Tibial artery (tissue), 4 donors: ENCODE measurements at places on chromosomes 4 and X.
A peak's percentile ranks its signal among the peaks of the same experiment; 100 is the strongest.

DNA sequence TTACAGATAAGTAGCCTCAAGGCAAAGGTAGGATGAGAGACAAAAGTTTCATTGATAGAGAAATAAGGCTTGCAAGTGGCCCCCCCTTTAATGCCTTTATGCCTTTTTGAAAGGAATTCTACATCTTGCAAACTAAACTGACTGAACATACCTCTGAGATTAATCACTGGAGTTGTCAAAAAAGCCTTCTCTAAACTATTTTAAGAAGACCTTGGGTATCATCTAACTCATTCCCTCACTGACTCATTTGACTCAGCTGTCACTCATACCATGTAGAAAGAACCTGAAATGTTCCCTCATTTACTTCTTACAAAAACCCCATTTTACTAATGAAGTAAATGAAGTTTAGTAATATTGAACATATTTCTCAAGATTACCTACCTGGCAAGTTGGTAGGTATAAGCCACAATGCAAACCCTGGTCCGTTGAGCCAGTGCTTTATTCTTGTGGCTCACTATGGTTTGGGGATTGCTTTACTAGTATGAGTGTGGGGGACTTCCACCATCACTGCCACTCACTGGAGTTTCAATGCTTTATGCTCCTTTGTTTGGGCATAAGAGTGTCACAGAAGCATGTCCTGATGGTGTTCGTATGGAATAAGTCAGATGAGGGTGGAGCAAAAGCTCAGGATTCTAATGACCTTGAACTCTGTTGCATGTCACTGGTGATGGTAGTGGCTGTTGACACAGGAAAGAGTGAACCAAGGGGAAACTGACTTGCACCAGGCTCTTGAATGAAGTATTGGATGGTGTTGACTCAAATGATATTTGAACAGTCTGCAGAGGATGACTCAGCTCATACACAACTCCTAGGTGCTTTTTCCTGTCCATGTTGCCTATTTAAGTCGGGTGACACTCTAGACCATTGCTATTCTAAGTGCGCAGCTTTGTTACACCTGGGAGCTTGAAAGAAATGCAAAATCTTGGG, 305.5 kb upstream of the EMCN start:
- H3K27me3 ChIP-seq, result no peaks in the 10 kb centered on the region
- H3K4me1 ChIP-seq, result peaks cover under 1% of the 10 kb centered on the region
- H3K27ac ChIP-seq, result no peak overlapping the region
- no peak for DNase-seq
- no peaks in the 10 kb centered on the region for H3K36me3 ChIP-seq

DNA sequence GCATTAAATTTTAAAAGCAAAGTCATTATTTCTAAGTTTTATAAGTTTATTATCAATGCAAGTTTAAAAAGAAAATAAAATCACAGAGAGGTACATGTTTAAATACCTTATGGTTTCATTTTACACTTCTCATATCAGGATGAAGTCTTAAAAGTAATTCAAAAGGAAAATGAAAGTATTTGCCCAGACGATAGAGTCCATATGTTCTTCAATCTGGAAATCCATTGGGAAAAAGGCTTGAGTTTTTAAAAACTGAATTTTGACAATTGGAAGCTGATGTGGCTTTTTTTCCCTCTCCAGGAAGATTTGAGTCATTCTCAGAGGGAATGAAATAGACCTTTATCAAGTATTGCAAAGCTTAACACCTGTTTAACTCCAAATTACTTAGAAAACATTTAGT, 37.1 kb downstream of the MAB21L2 start:
- no peaks in the 10 kb centered on the region for H3K4me1 ChIP-seq
- H3K36me3 ChIP-seq, result no peaks in the 10 kb centered on the region
- H3K27me3 ChIP-seq, result no peaks in the 10 kb centered on the region
- no peak overlapping the region for H3K4me3 ChIP-seq
- H3K27ac ChIP-seq, result no peak overlapping the region

GRCh38 chr4:142581881-142582280, 264.2 kb downstream of the INPP4B start:
- H3K4me3 ChIP-seq, result no peak overlapping the region
- no peaks in the 10 kb centered on the region for H3K36me3 ChIP-seq
- H3K27me3 ChIP-seq, result no peaks in the 10 kb centered on the region
- no peak overlapping the region for H3K27ac ChIP-seq
- no peak for DNase-seq
- H3K4me1 ChIP-seq, result no peaks in the 10 kb centered on the region

DNA sequence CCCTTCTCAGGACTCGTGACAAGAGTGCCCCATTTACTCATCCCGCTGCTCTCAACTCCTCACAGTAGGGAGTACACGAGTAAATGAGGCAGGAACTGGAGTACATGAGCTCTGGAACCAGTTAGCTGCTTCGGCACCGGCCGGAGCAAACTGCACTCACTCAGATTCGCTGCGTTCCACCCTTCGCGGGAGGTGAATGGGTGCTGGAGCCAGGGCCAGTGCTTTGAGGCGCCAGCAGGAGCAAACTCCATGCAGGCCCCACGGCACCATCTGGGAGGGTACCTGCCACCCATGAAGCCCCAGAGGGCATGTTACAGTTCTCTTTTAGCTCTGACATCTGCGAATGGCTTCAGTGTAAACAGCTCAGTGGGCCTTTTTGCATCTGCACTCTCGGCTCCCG, 315.5 kb upstream of the GK2 start:
- H3K4me3 ChIP-seq, result no peak overlapping the region
- no peak for DNase-seq
- no peaks in the 10 kb centered on the region for H3K36me3 ChIP-seq
- no peaks in the 10 kb centered on the region for H3K27me3 ChIP-seq

DNA sequence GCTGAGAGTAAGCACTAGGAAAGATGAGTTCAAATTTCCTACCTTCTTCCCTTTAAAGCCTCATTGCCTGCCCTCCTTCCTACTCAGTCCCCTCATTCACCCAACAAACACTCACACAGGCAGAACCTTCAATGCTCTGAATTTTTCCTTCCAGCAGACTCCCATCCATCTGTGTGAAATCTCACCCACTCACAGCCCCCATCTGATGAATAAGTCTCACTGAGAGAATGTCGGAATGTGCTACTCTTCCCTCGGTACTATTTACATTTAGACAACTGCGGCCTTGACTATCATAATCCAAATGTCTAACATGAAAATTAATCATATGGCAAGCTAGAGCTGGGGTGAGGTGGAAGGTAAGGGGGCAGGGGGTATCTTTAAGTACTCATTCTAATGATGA, 19.4 kb downstream of the CLDN2 start:
- H3K27ac ChIP-seq, result no peak overlapping the region
- no peaks in the 10 kb centered on the region for H3K27me3 ChIP-seq
- peaks cover 16% of the 10 kb centered on the region for H3K36me3 ChIP-seq
- no peaks in the 10 kb centered on the region for H3K4me1 ChIP-seq
- no peak for DNase-seq

DNA sequence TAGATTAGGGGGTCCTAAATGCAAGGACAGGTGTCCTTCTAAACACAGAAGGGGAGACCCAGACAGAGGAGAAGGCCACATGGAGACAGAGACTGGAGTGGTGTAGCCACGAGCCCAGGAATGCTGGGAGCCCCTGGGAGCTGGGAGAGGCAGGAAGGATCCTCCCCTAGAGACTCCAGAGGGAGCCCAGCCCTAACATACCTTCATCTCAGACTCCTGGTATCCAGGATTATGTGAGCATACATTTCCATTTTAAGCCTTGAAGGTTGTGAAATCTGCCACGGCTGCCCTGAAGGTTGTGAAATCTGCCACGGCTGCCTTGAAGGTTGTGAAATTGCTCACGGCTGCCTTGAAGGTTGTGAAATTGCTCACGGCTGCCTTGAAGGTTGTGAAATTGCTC, 148.4 kb downstream of the ASMT start:
- no peaks in the 10 kb centered on the region for H3K4me1 ChIP-seq
- no peaks in the 10 kb centered on the region for H3K36me3 ChIP-seq
- no peak overlapping the region for H3K27ac ChIP-seq
- no peaks in the 10 kb centered on the region for H3K27me3 ChIP-seq

- H3K4me1 ChIP-seq, result no peaks in the 10 kb centered on the region
- H3K27me3 ChIP-seq, result no peaks in the 10 kb centered on the region
- no peaks in the 10 kb centered on the region for H3K36me3 ChIP-seq
- H3K27ac ChIP-seq, result no peak overlapping the region
- no peak for DNase-seq
- no peak overlapping the region for H3K4me3 ChIP-seq
Observed at GRCh38 chr4:84224522-84224921, 274.6 kb downstream of the NKX6-1 start.

GRCh38 chr4:142378179-142378578, 467.9 kb downstream of the INPP4B start:
- no peaks in the 10 kb centered on the region for H3K36me3 ChIP-seq
- H3K27ac ChIP-seq, result peak overlapping the region; percentile 52
- H3K4me1 ChIP-seq, result peaks cover 13% of the 10 kb centered on the region

DNA sequence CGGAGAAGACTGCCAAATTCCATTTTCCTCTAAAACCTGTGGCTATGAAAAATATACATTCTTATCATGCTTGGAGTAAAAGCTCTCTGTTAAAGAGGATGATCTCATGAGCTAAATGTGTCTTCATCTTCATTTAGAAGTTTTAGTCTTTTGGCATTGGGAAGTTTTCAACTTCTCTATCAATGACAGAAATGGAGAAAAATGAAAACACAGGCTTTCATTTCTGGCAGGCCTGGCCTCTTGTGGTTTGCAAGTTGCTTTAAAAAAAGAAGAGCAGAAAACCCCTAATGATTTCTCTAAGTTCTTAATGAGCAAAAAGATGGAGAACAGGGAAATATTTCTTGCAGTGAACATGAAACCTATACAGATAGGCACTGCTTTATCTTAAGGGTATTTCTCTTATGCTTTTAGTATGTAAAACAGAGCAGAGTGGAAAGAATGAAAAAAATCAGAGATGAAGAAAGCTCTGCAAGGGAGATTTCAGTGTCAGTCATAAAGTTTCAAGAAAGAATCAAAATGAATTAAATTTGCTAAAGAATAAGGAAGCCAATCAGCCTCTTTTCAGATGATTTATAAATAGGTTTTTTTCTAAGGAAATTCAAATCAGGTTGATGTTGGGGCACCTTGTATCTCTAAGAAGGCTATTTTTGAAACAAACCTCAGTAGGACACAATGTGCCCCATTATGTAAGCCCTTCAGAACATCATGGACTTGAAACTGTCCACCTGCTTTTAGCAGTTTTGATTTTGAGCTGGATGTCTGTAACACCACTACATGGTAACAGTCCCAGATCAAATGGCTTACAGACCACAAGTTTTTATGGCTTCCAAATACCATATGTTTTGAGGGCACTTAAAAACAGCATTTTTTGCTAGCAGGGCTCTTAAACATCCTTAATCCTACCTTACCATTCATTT, 225.0 kb downstream of the GRIA3 start:
- H3K36me3 ChIP-seq, result no peaks in the 10 kb centered on the region
- H3K4me1 ChIP-seq, result no peaks in the 10 kb centered on the region
- peak overlapping the region; percentile 41 for H3K27ac ChIP-seq
- no peaks in the 10 kb centered on the region for H3K27me3 ChIP-seq

DNA sequence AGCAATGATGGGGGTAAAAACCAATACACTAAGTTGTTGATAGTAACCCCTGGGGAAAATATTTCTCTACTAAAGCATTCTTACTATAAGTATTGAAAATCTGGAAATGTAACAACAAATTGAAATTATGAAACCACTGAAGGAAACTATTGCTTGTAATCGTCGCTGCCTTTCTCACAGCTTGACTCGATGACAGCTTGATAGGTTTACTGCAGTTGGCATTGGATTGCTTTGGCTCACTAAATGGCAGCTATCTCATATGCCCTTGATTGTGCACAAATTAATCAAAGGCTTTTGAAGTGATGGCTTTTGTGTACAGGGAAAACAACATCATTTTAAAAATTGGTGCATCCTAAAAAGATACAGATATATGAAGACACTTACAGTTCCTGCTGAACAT, 419.6 kb upstream of the TENM3 start:
- no peaks in the 10 kb centered on the region for H3K4me1 ChIP-seq
- H3K27ac ChIP-seq, result no peak overlapping the region
- no peak for DNase-seq
- H3K4me3 ChIP-seq, result no peak overlapping the region
- H3K27me3 ChIP-seq, result no peaks in the 10 kb centered on the region
- H3K36me3 ChIP-seq, result no peaks in the 10 kb centered on the region

DNA sequence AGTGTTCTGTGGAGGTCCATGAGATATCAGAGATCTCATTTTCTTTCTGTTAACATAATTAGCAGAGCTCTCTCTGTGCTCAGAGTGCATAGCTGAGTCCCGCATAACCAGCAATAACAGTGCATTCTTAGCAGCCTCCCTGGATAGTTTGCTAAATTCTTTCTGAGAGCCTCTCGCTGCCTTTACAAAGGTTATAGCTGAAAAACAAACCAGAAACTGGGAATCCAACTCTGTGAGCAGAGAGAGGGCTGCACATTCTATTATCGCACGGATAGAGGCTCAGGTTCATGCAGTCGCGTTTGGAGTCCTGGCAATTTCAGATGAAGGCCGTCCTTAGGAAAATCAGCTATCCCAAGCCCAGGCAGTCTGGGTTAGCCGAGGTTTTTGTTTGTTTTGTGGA, 1.2 kb downstream of the ENPP6 start:
- peaks cover 7% of the 10 kb centered on the region for H3K27me3 ChIP-seq
- H3K4me3 ChIP-seq, result no peak overlapping the region
- DNase-seq, result no peak
- no peaks in the 10 kb centered on the region for H3K4me1 ChIP-seq
- no peak overlapping the region for H3K27ac ChIP-seq
- H3K36me3 ChIP-seq, result no peaks in the 10 kb centered on the region

DNA sequence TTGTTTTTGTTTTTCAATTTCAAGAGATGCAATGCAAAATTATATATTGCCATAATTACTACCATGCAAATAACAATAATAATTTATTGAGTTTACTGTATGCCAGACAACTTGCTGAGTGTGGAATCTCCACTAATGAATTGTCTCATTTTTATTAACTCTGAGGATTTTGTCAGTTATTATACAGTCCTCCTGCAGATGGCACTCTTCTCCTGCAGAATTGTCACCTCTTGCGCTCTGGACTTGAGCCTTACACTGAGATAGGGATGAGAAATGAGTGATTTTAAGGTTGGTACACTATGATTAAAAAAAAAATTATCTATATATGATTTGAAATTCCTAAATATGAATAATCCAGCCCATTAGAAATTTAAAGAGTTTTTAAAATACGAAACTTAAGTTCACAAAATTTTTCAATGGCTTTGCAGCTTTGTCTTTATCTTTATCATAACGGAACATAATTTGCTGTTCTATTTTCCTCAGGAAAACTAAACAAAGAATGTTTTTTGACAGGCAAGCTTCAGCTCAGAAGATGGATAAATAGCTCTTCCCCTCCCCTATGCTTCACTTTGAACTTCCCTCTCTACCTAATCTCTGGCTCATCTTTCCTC, 12.7 kb upstream of the PAQR3 start:
- no peaks in the 10 kb centered on the region for H3K36me3 ChIP-seq
- H3K27me3 ChIP-seq, result no peaks in the 10 kb centered on the region
- no peak overlapping the region for H3K4me3 ChIP-seq
- H3K4me1 ChIP-seq, result no peaks in the 10 kb centered on the region

DNA sequence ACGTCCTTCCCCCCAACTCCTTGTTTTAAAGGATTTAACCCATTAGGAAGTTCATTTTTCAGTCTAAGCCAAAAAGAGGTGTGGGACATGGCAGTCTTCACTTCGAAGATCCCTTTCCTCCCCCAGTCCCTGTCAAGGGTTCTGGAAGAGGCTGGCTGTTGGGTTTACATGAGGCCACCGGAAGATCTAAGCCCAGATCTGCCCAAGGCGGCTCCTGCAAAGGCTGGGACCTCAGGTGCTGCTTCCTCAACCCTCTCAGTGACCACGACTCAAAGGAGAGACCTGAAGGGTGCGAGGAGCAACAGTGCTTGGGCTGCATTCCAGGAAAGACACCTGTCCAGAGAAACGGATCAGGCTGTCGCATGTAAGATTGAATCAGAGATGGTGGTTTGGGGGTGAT, 23.5 kb upstream of the ETNPPL start:
- no peaks in the 10 kb centered on the region for H3K27me3 ChIP-seq
- DNase-seq, result no peak
- no peaks in the 10 kb centered on the region for H3K4me1 ChIP-seq
- no peak overlapping the region for H3K27ac ChIP-seq
- H3K4me3 ChIP-seq, result no peak overlapping the region
